ENCODE measurements at places on chromosomes 2 and 18.

GRCh38 chr2:63364866-63365265, 223.4 kb downstream of the WDPCP start:
- DNase-seq, result no peak

GRCh38 chr18:2448565-2449151, 122.6 kb downstream of the METTL4 start:
- DNase-seq, result no peak

- DNase-seq, result no peak
Measured at GRCh38 chr18:74148543-74149070, 284 bp downstream of the TIMM21 start.

GRCh38 chr2:178848335-178848734, 41.1 kb upstream of the TTN start:
- DNase-seq, result no peak

DNA sequence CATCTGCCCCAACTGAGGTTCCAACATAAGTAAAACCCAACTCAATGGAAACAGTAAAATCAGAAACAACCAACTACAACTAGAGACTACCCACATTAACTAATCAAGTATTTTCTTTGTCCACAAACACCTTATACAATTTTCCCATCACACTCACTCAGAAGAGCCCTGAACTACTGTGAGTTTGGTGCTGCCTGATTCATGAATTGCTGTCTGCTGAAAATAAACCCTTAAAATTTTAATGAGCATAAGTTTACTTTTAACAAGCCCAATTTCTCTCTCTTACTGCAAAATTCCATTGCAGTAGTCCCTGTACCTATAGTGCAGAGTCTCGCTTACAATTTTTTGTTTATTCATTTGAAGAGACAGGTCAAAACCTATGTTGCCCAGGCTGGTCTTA, 203.9 kb downstream of the NBAS start:
- no peak for DNase-seq
